A549 treated with DMSO at 1 μM for 4 hours (cell line): ENCODE measurements at places on chromosomes 1 and 21. TPM values are rescaled to one million over a fixed set of nuclear protein-coding genes. Genes with fewer than 3 reads are reported as not detected.

The SH2D1B gene
- total RNA-seq, result 0.03 to 0.15 TPM (median 0.11 TPM) in 5 replicates

The KRTAP13-1 gene
- not detected in 5 replicates for total RNA-seq

The MTR gene
- 5.7 to 8.1 TPM (median 7.6 TPM) in 5 replicates for total RNA-seq

The NBPF4 gene
- 0.14 to 0.25 TPM (median 0.25 TPM) in 5 replicates for total RNA-seq

The OR2T2 gene
- total RNA-seq, result not detected in 5 replicates

The MRPS6 gene
- 39.7 to 51.9 TPM (median 49.5 TPM) in 5 replicates for total RNA-seq

The CD1D gene
- 0.05 TPM in 1 of 5 replicates, not detected in the others for total RNA-seq

The NFASC gene
- 1.5 to 2.4 TPM (median 1.8 TPM) in 5 replicates for total RNA-seq

The ESRRG gene
- not detected in 5 replicates for total RNA-seq

The WNT9A gene
- total RNA-seq, result 6.6 to 8.9 TPM (median 8.0 TPM) in 5 replicates

The ATAD3C gene
- total RNA-seq, result not detected in 5 replicates

The EXO5 gene
- total RNA-seq, result 3.1 to 4.8 TPM (median 4.5 TPM) in 5 replicates

The PCAT6 gene
- 2.5 to 4.3 TPM (median 3.4 TPM) in 5 replicates for total RNA-seq

The CAPN2 gene
- 410 to 455 TPM (median 412 TPM) in 5 replicates for total RNA-seq

The SRM gene
- 140 to 231 TPM (median 195 TPM) in 5 replicates for total RNA-seq

The ADGRL4 gene
- not detected in 5 replicates for total RNA-seq

The HIVEP3 gene
- total RNA-seq, result 2.6 to 3.4 TPM (median 2.9 TPM) in 5 replicates

The LCE1D gene
- total RNA-seq, result not detected in 5 replicates

The OR6N1 gene
- not detected in 5 replicates for total RNA-seq

The SLC22A15 gene
- 0.50 to 1.1 TPM (median 0.52 TPM) in 5 replicates for total RNA-seq

The ORC1 gene
- total RNA-seq, result 19.7 to 23.7 TPM (median 20.9 TPM) in 5 replicates

The FAM72B gene
- 6.1 to 9.0 TPM (median 7.2 TPM) in 5 replicates for total RNA-seq

The LHX8 gene
- 1.1 to 1.8 TPM (median 1.3 TPM) in 5 replicates for total RNA-seq

The RNF2 gene
- 17.6 to 23.4 TPM (median 21.3 TPM) in 5 replicates for total RNA-seq

The GABPA gene
- 6.3 to 11.0 TPM (median 7.5 TPM) in 5 replicates for total RNA-seq

The MATN1 gene
- 0.10 to 0.12 TPM (median 0.11 TPM) in 4 of 5 replicates, not detected in the other for total RNA-seq

The PLA2G2A gene
- not detected in 5 replicates for total RNA-seq

The DNAJC16 gene
- total RNA-seq, result 4.9 to 5.7 TPM (median 5.7 TPM) in 5 replicates

The CTH gene
- 1.6 to 2.1 TPM (median 1.7 TPM) in 5 replicates for total RNA-seq

The NAV1 gene
- total RNA-seq, result 8.0 to 16.4 TPM (median 11.6 TPM) in 5 replicates

The SYNC gene
- total RNA-seq, result 9.6 to 16.2 TPM (median 10.9 TPM) in 5 replicates

The BGLAP gene
- total RNA-seq, result 0.40 to 0.53 TPM (median 0.46 TPM) in 3 of 5 replicates, not detected in the others
